Right cardiac atrium (tissue), 5 donors: ENCODE measurements at places on chromosomes 7 and 10. TPM values are rescaled to one million over a fixed set of nuclear protein-coding genes. Genes with fewer than 3 reads are reported as not detected.
A peak's percentile ranks its signal among the peaks of the same experiment; 100 is the strongest.

The PNLIPRP2 gene
- polyA plus RNA-seq: not detected

The CDK14 gene
- polyA plus RNA-seq: 10.7 TPM

The ZNF239 gene
- 0.93 TPM for polyA plus RNA-seq

The GPR146 gene
- 17.3 TPM for polyA plus RNA-seq

DNA sequence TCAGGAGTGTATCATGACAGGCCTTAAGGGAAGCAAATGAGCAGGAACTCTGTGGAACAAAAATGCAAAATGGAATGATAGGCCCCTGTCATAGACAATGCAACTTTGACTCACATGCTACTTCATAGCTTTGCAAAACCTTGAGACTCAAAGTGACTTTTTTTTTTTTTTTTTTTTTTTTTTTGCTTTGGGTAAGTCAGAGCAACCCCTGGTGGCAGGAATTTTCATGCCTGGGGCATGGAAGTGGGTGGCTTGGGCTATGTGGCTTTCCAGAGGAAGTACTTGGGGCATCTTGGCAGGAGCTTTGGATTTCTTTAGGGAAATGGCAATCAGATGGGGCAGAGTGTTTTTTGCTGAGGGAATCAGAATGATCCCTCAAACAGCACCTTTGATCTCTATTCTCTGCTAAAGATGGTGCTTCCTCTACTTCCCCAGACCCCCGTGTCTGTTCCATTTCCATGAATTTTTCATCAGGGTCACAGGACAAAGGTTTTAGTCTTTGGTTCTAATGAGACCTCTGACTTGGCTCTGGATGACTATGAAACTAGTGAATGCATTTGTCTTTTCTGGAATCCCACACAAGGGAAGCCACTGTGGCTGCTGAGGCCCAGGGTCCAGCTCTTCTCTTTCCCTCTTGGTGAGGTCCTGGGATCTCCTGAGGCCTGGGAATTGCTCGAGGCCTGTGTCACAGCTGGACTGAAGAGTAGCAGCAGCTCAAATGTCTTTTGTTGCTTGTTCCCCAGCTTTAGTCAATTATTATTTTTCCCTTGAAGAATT, 62.8 kb downstream of the TACC2 start:
- peak; percentile 76 for DNase-seq

- no peak for DNase-seq
Measured at GRCh38 chr10:62719061-62719460, 85.5 kb upstream of the ADO start.

DNA sequence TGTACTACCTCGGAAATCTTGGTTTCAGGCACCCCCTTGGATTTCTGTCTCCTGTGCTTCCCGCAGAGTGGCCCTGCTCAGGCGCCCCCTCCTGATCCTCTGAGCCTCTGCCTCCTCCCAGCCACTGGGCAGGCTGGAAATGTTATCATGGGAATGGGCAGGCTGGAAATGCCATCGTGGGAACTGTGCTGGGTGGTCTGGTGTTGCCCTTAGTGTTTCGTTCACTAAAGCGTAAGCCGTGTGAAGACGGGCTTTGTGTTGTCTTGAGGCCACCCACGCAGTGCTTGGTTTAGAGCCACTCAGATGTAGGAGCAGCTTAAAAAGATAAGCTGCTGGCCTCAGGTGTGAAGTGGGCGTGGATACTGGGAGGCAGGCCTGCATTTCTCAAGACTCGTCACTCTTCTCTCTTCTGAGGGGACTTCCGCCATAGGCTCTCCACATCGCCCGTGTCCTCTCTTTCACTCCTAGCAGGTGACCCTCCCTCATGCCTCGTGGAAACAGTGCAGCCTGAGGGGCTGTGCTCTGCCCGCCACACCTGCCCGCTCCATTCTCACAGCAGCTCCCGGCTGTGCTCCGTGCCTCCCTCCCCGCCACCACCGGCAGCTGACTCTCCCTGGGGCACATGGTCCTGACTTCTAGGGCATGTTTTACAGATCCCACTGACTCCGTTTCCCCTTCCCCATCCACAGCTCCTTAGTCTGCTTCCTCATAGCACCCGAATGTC, 28.5 kb downstream of the PPP2R2D start:
- no peak for DNase-seq

DNA sequence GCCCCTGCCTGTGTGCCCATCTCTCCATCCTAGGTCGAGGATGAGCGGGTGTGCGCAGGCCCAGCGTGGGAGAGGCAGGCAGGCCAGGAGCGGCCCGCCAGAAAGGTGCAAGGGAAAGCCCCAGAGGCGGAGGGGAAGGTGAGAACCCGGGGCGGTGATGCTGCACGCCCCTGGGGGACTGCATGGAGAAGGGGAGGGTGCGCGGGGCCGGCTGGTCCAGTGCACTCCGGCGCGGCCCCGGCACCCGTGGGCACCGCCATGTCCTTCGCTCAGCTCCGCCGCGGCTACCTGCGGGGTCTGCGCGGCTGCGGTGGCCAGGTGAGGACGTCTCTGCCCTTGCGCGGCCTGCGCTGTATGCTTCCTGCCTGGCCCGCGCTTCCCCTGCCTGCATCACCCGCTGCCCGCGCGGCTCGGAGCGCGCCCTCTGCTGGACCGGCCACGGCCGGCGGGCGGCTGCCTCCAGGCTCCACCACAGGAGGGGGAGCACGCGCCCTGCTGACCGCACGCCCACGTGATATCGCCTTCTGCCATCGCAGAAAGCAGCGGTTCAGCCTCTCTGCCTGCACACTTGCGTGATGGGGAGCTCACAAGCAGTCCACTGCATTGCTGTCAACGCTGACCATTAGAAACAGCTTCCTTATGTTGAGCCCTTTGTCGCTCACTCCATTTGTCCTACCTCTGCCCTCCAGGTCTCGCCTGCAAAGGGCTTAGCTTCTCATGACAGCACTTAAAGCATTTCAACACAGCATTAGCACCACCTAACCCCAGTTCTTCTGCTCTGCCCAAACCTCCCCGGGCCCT, 73.9 kb downstream of the CXCL12 start:
- peak; percentile 89 for DNase-seq

DNA sequence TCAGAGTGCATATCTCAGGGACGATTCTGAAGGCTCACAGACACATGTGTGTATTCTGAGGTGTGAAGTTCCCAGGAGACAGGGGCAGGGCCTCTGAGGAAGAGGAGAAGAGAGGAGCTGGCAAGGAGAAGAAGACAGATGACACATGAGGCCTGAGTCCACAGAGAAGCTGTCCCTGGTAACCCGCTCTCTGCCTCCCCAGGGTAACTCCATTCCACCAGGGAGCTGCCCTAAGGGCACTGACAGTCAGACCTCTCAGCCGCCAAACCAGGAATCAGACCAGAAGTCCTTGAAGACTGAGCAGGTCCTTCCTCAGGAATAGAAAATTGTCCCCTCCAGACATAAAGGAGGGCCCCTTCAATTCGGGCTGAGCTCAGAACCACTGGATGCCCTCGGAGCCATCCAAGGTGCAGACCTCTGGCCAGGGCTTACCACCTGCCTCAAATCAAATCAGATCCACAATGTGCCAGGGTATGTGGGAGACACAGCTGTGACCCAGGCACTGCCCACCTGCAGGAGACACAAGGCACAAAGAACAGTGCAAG, 57.4 kb downstream of the TLL2 start:
- DNase-seq: no peak
